NCI-H1092 treated with DMSO at 0.1 percent for 48 hours (cell line): ENCODE measurements at places on chromosomes 1 and 21.

DNA sequence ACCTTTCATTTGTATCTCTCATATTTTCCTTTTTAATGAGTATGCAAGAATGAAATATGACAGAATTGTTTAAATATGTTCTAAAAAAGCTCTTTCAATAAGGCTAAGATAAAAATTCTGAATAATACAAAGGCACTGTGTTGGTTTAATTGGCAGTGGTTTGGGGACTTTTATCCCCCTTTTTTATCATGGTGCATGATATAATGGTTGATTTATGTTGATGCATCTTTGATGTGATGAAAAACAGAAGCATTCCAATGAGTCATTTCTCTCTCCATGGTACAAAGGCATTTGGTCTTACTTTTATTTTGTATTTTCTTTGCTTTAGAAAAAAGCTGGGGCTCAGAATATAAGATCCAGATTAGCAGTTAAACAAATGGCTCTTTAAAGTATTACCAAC lies 127.2 kb upstream of the GREM2 start:
- DNase-seq, result no peak

- no peak for DNase-seq
Measured at GRCh38 chr1:167373986-167374385, 144.3 kb downstream of the CD247 start.

- DNase-seq, result no peak
Measured at GRCh38 chr1:228666686-228667623, 68.3 kb upstream of the RHOU start.

DNA sequence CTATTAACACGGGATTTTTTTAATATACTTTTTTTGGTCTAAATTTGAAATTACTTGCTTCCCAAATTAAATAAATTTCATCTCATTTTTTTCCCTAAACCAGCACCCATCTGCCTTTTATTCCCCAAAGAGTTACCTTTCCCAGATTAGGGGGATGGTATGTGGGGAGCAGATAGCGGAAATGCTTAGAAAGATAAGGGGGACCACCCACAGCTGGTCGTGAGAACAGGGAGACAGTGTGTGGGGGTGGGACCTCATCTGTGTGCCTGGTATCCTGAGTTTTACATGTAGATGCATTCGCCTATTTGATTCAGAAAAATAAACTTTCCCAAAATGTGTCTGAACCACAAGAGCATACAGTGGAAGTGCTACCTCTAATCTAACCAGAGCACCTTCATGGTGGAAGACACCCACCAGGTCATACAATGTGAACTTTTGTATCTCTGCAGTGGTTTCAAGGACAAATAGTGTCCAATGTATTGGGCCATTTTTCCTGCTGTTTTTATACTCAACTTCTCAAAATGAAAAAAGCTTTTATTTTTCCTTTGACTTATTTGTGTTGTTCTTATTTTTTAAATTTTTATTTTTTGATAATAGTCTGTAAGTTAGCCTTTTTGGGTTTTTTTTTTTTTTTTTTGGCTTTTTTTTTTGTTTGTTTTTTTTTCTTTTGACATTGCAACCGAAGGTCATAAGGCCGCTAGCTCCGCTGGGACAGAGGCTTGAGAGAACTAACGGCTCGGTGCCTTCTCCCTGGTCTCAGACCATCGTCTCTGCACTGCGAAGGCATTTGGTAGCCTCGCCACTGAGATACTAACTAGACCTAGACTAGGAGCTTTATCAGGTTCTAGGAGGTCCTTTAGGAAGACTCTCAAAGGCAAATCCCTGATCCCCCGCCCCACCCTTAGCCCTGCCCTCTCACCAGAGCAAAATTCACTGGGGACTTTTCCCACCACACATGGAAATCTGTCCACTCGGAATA lies 263.2 kb downstream of the TM2D1 start:
- DNase-seq, result no peak

DNA sequence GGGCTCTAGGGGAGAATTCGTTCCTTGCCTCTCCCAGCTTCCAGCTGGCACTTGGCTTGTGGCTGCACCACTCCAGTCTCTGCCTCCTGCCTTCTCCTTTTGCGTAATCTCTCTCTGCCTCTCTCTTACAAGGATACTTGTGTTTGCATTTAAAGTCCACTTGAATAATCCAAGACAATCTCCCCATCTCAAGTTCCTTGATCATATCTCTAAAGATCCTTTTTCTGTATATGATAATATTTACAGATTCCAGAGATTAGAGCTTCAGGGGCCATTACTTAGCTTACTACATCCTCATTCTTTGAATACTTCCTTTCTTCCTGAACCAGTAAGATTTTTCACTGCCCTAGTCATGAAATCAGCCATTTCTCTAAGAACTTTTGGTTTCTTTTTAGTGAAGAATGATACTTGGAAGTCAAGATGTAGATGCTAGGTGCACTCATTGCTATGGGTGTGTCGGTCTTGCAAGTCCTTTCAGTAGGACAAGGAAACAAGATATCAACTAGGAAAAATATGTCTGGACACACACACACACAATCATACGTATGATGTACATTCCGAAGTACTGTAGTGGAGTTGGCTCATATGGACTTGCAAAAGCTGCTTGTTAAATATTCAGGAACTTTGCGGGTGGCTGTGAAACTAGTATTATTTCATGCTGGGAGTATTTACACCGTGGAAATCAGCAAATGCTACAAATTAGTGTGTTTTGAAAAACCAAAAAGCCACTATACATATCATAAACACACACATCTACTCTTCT lies 20.8 kb upstream of the RLF start:
- DNase-seq, result no peak
